ENCODE measurements at places on chromosomes 7 and 10. TPM values are rescaled to one million over a fixed set of nuclear protein-coding genes. Genes with fewer than 3 reads are reported as not detected.

DNA sequence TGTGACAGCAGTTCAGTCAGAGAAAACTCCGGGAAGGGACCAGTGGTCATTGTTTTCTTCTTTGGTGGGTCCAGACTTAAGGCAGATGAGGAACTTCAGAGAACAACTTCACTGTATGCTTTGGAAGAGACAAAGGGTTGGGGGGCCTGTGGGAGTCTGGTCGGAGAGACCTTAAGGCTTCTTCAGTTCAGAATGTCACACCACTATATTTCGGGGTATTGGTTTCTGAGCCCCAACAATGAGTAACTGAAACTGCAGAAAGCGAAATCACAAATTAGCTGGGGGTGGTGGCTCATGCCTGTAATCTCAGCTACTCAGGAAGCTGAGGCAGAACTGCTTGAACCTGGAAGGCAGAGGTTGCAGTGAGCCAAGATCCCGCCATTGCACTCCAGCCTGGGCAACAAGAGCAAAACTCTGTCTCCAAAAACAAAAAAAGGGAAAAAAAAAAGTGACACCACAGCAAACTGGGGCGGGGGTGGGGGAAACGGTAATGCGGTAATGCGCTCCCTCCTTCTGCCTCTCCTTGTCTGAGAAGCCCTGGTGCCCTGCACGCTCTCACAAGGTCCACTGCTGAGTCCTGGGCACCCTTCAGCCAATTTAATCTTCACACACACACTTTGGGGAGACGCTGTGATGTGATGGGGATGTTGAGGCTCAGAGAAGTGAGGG lies 2.2 kb upstream of the ADIRF start:
- no peak for DNase-seq

DNA sequence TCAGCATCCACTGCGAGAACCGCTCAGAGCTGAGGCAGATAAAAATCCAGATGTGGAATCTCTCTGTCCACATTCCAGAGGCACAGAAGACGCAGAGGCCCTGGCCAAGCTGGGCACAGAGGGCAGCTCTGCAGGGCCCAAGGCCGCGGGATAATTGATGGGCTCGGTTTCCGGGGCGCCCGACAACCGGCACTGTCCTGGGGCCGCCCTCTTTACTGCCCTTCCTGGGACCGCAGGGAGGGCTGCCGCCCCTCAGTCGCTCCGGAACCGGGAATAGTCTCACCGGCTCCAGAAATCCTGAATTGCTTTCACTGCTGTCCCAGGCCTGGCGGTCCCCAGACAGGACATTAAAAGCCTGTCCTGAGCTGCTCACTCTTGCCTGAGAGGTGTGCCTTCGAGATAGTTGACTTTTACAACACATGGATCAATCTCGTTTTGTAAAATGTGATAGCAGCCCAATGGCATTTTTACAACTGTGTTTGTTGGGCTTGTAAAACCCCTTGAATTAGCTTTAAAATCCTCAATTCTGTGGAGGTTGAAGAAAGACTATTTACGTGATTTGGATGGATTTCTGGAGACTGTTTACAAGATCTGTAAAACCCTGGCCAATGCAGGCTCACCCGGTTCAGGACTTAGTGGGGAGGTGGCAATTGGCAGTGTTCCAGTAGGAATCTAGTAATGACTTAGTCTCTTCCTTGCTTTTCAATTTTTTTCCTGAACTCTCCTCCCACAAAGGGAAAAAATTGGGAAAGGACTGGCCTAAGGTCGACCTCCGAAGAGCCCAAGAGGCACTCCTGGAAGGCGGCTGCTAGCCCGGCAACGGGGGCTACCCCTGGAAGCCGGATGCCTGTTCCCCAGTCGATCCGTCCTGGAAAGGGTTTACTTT lies 1.4 kb upstream of the HOXA6 start:
- no peak for DNase-seq

The NUTM2E gene
- total RNA-seq = 0.19 TPM

DNA sequence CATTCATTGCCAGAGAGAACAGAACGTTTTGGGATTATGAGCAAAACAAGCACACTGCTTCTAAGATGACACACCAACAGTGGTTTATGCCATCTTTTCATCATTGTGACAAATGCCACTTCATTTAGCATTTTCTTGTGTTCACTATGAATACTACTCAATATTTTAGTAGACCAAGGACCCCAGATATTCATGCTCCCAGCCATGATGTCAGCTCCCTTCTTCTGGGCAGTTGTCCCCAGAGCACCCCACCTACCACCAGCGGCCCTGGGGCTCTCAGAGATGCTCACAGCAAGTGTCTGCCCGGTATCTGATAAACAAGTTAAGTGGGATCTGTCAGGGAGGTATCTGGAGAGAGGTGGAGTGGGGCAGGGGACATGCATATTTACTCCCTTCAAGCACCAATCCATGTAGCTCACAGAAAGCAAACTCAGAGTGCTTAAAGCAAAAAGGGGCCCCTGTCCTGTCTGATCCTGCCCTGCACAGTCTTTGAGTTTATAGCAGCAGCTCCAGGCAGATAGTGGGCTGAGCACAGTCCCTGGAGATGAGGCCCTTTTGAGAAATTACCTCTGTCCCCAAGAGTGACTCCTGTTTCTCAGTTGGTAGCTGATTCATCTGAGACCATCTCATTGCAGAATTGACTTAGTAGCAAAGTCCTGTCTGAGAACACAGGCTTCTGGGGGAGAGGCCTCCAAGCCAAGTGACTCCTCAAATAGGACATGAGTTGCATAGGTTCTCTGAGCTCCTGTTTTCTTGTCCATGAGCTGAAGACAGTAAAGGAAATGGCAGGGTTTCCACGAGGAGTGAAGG lies 281.8 kb upstream of the KLF6 start:
- no peak for DNase-seq

DNA sequence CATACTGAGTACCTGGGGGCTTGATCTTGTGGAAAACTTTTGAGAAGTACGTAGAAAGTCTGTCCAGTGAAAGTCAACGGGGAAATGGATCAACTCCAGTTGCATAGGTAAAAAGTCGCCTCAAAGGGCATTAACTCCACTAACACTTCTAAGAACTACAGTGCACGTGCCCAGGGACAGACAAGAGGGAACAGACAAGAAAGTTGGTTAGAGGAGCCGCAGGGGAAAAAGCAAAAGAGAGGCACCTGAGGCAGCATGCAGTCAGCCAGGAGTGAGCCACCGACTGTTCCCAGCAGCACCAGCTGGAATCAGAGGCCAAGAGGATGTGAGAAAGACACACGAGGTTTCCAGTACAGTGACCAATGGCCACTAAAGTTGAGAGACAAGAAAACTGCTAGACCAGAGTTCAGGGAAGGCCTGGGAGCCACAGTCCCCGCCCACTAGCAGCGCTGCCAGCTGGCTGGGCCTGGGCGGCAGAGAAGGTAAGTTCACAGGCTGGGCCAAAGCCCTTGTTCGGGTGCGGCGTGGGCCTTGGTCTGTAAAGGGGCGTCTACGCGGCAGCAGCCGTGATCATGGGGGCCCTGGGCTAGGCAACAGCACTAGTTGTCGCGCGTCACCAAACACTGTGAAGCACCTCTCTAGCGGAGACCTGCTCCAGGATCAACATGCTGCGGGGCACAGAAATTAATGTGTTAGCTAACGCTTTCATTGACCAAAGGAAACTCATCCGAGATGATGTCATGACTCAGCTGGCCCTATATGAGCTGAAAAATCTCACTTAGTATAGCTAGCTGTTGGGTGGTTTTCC lies 14.0 kb downstream of the ITGB1 start:
- DNase-seq = no peak

Measured in activated T-cell treated with anti-CD3 and anti-CD28 coated beads, Interleukin-2, amount 50 U/mL, for 4 hours (primary cell).